ENCODE measurements at places on chromosomes 4 and X. TPM values are rescaled to one million over a fixed set of nuclear protein-coding genes. Genes with fewer than 3 reads are reported as not detected.
A peak's percentile ranks its signal among the peaks of the same experiment; 100 is the strongest.

- H3K27ac ChIP-seq: no peak overlapping the region
- no peaks in the 10 kb centered on the region for H3K4me1 ChIP-seq
- H3K27me3 ChIP-seq: no peaks in the 10 kb centered on the region
Observed at GRCh38 chr4:187786190-187786589, 209.4 kb upstream of the ZFP42 start.

GRCh38 chr4:23654791-23655190 lies 235.1 kb downstream of the PPARGC1A start:
- peak; percentile 36 for DNase-seq
- peaks cover 11% of the 10 kb centered on the region for H3K4me1 ChIP-seq
- no peaks in the 10 kb centered on the region for H3K36me3 ChIP-seq
- H3K27ac ChIP-seq: peak overlapping the region; percentile 69
- H3K27me3 ChIP-seq: no peaks in the 10 kb centered on the region

DNA sequence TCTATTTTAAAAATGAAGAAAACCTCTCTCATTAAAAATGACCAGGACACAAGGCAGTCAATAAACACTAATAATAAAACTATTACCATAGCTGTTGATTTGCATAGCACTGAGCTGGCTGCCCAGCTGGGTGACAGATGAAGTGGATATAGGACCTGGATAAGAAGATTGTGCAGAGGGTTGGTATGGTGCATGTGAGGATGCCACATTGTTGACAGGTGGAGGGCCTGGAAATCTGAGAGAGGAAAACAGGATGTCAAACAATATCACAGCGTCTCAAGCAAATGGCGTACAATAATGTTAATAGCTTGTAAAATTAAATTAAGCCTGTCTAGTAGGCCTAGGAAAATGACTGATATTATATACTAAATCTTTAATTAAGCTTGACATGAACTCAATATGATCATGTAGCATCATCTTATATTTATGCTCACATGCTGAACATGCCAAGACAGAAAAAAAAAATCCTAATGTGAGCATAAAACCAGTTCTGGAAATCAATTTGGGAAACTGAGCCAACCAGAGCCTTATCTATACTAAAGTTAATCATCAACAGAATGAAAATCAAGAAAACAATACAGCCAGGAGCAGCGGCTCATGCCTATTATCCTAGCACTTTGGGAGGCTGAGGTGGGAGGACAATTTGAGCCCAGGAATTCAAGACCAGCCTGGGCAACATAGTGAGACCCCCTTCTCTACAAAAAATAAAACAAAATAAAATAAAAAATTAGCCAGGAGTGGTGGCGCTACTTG lies 18.6 kb downstream of the SEC24D start:
- DNase-seq: no peak
- H3K27me3 ChIP-seq: no peaks in the 10 kb centered on the region
- no peak overlapping the region for H3K27ac ChIP-seq
- no peaks in the 10 kb centered on the region for H3K4me1 ChIP-seq
- H3K36me3 ChIP-seq: peaks cover 32% of the 10 kb centered on the region
- no peak overlapping the region for H3K4me3 ChIP-seq

Gene RNF128
- polyA plus RNA-seq: 14.7 TPM

DNA sequence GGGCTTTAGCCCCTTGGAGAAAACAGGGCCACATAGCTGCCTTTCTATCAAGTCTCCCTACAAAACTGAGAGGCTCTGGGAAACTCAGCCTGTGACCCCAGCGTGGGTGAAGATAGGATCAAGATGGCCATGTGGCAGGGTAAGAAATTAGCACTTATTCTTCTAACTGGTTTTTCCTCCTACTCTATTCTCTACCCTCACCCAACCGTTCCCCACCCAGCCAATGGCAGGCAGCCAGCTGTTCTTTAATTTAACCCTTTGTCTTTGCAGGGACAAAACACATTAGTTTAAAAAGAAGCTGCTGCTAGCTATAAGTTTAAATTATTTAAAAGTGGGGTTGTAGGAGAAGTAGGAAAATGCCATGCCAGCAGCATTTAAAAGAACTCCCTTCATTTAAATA lies 2.8 kb downstream of the CLCN5 start:
- no peak for DNase-seq
- H3K4me1 ChIP-seq: no peaks in the 10 kb centered on the region
- no peak overlapping the region for H3K4me3 ChIP-seq
- no peaks in the 10 kb centered on the region for H3K27me3 ChIP-seq
